ENCODE measurements at places on chromosomes 5 and 9.

- DNase-seq: no peak
Observed at GRCh38 chr5:131677115-131677514, 42.1 kb upstream of the RAPGEF6 start.

GRCh38 chr5:57037355-57037754 lies 85.4 kb upstream of the MIER3 start:
- no peak for DNase-seq

DNA sequence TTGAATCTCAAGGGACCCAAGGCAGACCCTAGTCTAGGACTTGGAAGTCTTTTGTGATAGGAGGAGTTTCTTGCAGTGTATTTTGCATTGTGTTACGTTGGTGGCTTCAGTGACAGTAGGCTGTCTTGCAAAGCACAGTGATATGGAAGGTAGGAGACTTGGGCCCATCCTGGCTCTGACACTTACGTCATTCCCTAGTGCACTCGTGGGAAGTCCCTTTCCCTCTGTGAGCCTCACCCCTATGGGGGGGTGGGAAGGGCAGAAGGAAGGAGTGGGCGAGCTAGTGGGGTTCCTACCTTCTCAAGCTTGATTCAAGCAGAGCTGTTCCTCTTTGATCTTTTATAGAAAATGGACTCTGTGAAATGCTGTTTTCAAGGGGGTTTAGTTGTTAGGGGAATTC lies 9.2 kb upstream of the TEX53 start:
- DNase-seq: no peak

- DNase-seq: peak; percentile 65
Observed at GRCh38 chr5:91499943-91500531, 116.9 kb upstream of the ARRDC3 start.

GRCh38 chr5:42564689-42565356 lies 141.6 kb downstream of the GHR start:
- DNase-seq: no peak

- no peak for DNase-seq
Observed at GRCh38 chr9:33024126-33024965, 727 bp upstream of the DNAJA1 start.

DNA sequence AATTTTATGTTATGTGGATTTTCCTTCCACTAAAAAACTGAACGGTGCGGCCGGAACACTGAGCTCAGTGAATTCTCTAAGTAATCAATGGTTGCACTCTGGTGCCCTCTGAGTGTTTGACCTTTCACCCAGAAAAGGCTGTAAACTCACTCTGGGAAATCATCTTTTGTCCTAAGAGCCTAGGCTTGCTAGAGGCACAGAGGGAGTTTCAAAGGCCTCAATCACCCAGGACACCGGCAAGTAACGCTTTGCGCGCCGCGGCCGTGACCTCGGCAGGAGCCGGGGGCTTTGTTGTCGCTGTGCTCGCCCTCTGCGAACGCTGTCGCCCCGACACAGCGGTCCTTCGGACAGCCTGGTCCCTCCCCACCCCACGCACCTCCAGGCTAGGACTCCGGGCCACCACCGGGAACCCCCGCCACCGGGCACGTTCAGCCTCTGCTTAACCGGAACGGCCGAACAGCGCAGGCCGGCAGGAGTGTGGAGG lies 703 bp downstream of the ISCA1 start:
- no peak for DNase-seq

GRCh38 chr5:64384765-64385164 lies 121.0 kb upstream of the RGS7BP start:
- DNase-seq: peak; percentile 16

GRCh38 chr5:83092619-83093018 lies 15.3 kb downstream of the XRCC4 start:
- DNase-seq: no peak

GRCh38 chr9:127878001-127878651 lies 651 bp upstream of the AK1 start:
- DNase-seq: peak; percentile 54

DNA sequence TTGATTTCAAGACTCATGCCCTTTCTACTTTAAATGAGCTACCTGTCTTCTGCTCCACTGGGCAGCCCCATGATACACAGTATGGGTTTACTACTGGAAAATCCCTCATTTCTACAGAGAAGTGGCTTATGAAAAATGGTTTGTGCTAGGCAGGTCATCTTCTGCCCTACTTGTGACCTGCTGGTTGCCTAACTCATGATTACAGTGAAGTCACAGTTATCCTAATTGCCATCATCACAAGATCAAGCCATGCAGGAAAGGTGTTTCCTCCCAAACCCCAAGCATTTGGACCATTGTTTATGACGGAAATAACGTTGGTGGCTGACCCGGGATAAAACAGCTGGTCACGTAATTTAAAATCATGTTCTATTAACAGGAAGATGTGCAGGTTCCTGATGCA lies 330.6 kb downstream of the ACTL7B start:
- DNase-seq: no peak

- DNase-seq: no peak
Observed at GRCh38 chr5:26868504-26868903, 169.9 kb downstream of the CDH9 start.

DNA sequence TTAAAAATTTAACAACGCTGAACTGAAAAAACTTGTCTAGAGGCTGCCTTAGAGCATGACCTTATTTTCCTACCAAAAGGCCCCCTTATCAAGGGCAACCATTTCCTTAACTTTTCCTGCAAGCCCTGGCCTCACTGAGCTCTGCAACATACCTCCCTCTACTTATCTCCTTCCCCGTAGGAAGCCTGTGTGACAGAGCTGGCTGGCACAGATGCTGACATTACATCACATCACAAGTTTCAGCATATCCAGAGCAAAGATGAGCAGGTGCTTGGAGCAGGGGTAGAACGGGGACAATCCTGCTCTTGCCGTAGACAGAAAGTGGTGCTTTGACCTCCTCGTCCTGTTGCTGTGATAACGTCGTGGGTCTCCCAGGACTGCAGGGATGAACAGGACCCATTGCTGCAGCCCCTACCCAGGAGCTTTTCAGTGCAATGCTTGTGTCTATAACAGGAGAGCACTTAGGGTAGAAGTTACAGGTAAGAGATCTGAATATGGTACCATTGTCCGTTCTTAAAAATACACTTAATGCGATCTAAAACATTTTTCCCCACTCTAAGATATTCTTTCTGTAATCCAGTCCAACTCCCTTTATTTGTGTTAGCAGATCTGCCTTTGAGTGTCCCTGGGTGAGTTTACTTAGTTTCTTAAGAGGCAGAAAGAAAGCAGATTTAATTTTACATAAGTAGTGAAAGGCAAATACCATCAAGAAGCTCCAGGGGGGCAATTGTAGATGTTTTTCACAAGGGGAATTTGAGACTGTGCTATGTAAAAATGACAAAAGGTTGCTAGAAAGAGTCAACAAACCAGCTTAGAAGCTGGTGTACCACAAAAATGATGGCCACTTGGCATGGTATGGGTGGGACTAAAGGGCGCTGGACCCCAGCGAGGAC lies 101.9 kb upstream of the EFNA5 start:
- DNase-seq: no peak

GRCh38 chr9:70409800-70410199 lies 4.7 kb downstream of the KLF9 start:
- DNase-seq: no peak

GRCh38 chr9:107612136-107612535 lies 122.6 kb upstream of the KLF4 start:
- DNase-seq: peak; percentile 78

DNA sequence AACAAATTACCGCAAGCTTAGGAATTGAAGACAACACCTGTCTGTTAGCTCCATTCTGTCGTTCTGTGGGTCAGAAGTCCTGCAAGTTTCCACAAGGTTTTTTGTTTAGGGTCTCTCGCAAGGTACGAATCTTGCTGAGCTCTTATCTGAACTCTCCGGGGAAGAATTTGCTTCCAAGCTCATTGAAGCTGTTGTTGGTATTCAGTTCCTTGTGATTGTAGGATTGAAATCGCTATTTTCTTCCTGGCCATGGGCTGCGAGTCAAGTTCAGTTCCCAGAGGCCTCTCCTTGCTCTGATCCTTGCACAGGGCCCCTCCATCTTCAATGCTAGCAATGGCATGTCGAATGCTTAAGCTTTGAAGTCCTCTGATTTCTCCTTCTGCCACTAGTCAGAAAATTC lies 53.5 kb upstream of the CNTLN start:
- no peak for DNase-seq

DNA sequence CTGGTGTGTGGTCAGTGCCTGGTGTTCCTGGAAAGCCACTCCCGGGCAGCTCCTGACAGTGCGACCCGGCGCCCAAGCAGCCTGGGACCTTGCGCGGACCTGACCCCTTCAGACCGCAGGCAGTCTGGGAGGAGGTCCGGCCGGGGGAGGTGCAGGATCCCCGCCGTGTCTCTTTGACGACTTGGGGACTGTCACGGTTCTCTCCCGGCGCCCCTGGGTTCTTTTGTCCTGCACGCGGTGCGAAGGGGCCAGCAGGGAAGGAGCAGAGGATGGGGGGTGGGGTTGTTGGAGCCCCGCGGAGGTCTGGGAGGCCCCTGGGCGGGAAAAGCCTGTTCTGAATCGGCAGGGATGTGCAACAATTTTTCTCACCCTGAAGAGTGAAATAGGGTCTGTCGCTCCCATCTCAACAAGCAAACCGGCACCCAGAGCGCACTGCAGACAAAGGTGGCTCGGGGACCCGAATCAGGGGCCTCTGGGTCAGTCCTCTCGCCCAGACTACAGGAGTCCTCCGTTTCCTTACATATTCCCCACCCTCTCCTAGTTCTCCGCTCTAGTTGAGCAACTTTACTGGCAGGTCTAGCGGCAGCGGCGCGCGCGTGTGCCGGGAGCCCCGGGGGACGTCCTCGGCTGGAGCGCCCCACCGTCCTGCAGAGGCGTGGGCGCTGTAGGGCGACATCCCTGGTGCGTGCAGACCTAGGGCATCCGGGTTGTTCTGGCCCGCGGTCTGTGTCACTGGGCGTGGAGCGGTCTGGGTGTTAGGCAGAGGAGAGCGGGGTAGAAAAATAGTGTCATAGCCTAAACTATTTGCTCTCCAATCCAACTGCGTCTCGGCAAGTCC lies 1.2 kb downstream of the VCAN start:
- DNase-seq: peak; percentile 70

DNA sequence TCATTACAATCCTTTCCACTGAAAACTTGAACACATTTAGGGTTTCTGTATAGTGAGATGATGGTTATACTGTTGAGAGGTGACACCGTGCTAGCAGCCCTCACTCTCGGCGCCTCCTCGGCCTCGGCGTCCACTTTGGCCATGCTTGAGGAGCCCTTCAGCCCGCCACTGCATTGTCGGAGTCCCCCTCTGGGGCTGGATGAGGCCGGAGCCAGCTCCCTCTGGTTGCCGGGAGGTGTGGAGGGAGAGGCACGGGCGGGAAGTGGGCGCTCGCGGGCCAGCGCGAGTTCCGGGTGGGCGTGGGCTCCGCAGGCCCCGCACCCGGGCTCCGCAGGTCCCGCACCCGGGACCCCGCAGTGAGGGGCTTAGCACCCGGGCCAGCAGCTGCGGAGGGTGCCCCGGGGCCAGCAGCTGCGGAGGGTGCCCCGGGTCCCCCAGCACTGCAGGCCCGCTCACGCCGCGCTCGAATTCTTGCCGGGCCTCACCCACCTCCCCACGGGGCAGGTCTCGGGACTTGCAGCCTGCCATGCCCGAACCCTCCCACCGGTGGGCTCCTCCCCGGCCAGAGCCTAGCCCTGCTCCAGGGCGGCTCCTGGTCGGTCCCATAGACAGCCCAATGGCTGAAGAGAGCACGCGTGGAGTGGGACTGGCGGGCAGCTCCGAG lies 145.9 kb upstream of the ZNF608 start:
- DNase-seq: no peak

GRCh38 chr9:23041466-23041865 lies 594.8 kb downstream of the DMRTA1 start:
- DNase-seq: no peak

- no peak for DNase-seq
Observed at GRCh38 chr9:108553111-108553635, 302.6 kb downstream of the ACTL7B start.

- peak; percentile 81 for DNase-seq
Observed at GRCh38 chr9:91775011-91775707, 174.9 kb downstream of the ROR2 start.

- no peak for DNase-seq
Observed at GRCh38 chr9:109496841-109497225, 1.3 kb downstream of the PTPN3 start.

GRCh38 chr5:169367861-169368260 lies 66.9 kb upstream of the SLIT3 start:
- no peak for DNase-seq

GRCh38 chr5:131953969-131954368 lies 8.5 kb upstream of the MEIKIN start:
- DNase-seq: no peak

GRCh38 chr5:8730194-8730593 lies 815.7 kb downstream of the SEMA5A start:
- no peak for DNase-seq

- no peak for DNase-seq
Observed at GRCh38 chr5:94263068-94263467, 355.3 kb downstream of the KIAA0825 start.

DNA sequence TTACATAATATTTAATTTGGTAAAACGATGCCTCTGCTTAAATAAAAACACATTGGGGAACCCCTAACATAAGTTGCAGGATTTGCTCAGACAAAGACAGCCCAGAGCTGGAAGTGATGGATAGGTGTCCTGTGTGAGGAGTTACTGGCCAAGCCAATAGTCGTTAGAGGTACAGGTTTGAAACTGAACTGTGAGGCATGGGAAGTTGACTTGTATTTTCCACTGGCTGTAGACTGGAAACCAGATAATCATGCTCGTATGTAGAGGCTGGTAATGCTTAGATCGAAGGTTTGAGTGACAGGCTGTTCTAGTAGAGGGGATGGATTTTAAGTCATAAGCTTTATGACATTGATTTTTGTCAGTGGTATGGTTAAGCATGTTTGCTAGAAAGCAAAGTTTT lies 24.8 kb downstream of the TEK start:
- DNase-seq: no peak

DNA sequence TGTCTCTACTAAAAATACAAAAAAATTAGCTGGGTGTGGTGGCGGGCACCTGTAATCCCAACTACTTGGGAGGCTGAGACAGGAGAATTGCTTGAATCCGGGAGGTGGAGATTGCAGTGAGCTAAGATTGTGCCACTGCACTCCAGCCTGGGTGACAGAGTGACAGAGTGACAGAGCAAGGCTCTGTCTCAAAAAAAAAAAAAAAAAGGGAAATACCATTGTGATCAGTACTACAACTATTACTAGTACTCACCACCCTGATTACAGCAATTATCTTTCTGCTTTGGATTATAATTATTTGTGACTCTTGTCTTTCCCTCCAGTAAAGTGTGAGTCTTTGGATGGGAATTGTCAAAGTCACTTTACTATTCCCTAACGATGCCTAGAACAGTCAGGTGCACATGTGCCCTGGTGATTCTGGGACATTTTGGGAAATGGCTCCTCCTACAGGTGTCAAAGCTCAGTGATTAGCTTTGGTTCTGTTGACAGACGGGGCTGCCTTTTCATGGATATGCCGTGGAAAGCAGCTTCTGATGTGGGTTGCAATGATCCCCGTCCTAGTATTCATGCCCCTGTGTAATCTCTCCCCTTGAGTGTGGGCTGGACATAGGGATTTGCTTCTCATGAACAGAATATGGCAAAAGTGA lies 31.8 kb upstream of the FRRS1L start:
- DNase-seq: no peak

Data from cardiac muscle cell (in vitro differentiated cells and primary cell).